CD4-positive, alpha-beta T cell treated with Interleukin-4 for 4 hours (primary cell): ENCODE measurements at places on chromosomes 6 and 20.

- no peak for DNase-seq
These were observed 21.1 kb upstream of the FBXO9 start for GRCh38 chr6:53044071-53044470.

- no peak for DNase-seq
These were observed 678.8 kb upstream of the MARCKS start for GRCh38 chr6:113178349-113178748.

DNA sequence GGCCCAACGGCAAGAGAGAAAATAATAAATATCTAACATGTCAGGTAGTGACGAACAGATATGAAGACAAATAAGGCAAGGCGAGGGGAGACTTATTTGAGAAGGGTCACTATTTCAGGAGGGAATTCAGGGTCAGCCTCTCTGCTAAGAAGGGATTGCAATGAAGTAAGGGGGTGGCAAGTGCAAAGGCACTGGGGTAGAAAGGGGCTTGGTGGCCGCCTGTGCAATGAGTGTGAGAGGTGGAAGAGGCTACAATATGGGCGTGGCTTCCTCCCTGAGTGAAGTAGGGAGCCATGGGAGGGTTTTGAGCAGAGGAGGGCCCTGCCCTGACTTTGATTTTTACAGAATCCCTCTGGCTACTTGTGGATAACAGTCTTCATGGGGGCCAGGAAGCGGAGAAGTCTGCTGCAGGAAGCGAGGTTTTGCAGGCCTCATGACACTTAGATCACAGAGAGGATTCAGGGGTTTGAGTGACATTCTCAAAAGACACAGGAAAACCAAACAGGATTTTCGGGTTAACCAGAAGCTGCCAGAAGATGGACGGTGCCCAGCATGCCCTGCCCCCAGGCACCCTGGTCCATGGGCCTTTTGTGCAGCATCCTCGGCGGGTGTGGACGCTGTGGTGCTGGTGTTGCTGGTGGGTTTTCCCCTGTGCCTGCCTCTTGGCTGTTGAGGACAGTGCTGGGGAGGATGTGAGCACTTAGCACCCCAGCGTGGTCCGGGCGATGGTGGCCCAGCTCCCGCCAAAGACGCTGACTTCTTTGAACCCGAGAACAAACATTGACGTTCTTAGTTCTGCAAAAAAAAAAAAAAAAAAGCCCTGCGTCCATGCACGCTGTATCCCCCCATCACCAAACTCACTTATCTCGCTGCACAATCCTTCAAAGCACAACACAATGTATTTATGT lies 124.2 kb upstream of the PTPN1 start:
- DNase-seq, result peak; percentile 57

- DNase-seq, result no peak
These were observed 59.7 kb downstream of the PFDN4 start for GRCh38 chr20:54267483-54268003.

- DNase-seq, result no peak
These were observed 27.9 kb downstream of the TCF15 start for GRCh38 chr20:582204-582603.

- DNase-seq, result no peak
These were observed 182.4 kb downstream of the TSHZ2 start for GRCh38 chr20:53154540-53154939.

DNA sequence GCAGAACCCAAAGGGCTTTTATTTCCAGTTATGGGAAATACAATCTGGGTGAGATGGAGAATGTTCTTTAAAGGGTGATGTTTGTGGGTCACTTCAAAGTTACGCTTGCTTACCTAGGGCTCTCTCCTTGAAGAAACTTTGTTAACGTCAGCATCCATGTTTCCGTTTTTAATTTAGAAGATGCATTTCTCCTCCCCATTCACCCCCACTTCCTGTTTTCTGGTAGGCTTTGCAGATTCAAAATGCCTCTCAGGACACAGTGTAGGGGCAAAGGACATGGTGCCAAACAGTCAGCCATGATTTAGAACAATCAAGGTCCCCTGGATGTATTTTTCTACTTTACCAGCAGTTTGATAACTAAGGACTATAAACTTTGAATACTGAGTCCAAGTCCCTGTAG lies 49.5 kb downstream of the RPS12 start:
- no peak for DNase-seq

DNA sequence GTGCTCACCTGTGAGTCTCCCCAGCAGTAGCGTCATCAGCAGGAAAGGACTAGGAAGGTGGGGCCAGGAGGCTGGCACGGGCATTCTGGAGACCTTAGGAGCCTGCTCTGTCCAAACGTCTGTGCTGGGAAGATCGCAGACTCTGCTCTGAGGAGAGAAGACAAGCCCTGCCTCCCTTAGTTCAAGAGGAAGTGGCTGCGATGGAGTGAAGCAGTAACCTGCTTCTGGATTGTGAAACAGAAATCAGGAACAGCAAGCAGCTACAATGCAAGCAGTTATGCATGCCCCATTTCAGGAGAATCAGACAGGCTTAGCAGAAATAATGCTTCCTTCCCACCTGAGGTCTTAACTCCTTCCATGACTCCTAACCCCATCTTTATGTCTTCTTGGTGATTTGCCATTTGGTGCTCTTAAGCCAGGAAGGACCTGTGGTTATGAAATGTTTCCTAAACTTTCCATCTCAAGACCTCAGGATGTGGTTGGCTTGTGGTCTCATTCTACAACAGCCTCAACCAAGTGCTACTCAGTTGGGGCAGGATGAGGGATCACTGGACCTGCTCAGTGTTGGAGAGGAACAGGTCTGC lies at the start of gene SIRPB1:
Gene SIRPB1, minus strand, starts transcription at position 149 of the 584 bp plus-strand sequence. Its CDS starts 65 bp downstream, at position 84.
- no peak for DNase-seq

- DNase-seq, result no peak
These were observed 16.0 kb upstream of the YWHAB start for GRCh38 chr20:44869471-44869870.

- no peak for DNase-seq
These were observed 60.8 kb upstream of the APCDD1L start for GRCh38 chr20:58575776-58576602.

DNA sequence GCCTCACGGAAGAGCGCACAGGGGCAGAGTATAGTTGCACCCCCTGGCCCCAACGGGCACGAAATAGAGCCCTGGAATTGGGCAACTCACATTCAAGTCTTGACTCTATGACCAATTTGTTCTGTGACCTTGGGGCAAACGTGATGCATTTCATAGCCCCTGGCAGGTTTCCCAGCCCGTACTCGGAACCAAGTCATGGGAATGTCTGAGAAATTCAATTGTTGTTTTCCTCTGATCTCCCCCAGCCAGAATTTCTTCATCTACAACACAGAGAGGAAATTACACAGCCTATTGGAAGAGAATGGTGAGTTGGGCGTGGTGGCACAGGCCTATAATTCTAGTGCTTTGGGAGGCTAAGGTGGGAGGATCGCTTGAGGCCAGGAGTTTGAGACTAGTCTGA lies 322.3 kb upstream of the SULF2 start:
- DNase-seq, result no peak

DNA sequence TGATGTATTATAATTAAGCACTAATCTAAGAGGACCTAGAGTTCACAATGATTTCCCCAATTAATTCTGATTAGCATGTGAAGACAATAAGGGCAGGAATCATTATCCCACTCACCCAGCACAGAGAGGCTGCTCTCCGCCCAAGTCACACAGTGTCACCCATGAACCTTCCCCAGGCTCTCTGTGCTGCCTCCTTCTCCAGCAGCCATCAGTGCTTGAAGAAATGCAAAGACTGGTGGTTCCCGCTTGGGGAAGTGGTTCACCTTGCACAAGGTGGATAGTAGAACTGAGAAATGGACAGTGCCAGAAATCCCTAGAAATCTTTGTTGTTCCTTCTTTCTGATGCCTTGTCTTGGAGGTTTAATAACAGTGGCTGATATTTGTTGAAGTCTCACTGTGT lies 401.3 kb downstream of the QKI start:
- DNase-seq, result no peak

GRCh38 chr20:20214757-20215275 lies 153.1 kb upstream of the INSM1 start:
- DNase-seq, result no peak

GRCh38 chr6:169510871-169511270 lies 191.0 kb downstream of the WDR27 start:
- no peak for DNase-seq

- no peak for DNase-seq
These were observed 29.4 kb upstream of the TAGAP start for GRCh38 chr6:159074120-159074684.

- no peak for DNase-seq
These were observed 1.6 kb downstream of the DNAAF9 start for GRCh38 chr20:3405696-3406358.

DNA sequence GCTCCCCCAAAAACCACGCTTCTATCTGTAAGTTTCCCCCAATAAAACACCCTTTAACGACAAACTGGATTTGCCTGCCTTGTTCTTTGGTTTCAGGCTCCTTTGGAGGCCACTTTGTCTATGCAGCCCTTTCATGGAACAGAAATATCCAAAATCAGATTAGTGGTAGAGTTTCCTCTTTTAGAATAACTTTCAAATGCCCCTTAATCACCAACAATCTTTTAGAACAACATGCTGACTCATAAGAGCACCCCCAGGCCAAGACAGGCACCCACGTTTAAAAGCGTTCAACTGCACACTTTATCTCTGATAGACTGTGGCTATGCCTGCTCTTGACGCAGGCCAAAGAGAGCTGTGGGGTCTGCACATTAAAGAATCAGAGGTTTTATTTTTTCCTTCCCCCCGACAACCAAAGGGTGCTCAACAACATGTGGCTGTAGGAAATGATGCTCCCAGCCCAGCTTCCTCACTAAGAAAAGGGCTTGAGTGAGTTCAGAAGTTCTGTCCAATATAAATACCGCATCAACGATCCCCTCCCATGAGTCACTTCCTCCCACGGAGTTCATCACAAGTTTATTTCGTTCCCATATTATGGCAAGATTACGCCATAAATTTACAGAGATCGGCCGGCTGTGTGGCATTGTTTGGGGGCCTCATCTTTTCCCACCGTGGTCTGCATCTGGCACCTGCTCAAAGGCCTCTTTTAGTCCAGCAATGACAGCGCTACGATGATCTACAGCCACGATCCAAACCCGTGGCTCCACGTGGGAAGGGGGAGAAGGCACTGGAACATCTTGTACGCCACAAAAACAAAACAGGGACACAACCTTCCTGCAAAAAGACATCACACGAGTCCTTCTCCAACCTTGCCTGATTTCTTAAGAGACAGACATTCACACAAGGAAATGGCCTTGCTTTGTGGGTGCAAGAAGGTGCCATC lies 88.8 kb upstream of the NFATC2 start:
- DNase-seq, result no peak

GRCh38 chr6:108304646-108305045 lies 9.8 kb downstream of the AFG1L start:
- no peak for DNase-seq
